ENCODE measurements at places on chromosomes 4 and X.

DNA sequence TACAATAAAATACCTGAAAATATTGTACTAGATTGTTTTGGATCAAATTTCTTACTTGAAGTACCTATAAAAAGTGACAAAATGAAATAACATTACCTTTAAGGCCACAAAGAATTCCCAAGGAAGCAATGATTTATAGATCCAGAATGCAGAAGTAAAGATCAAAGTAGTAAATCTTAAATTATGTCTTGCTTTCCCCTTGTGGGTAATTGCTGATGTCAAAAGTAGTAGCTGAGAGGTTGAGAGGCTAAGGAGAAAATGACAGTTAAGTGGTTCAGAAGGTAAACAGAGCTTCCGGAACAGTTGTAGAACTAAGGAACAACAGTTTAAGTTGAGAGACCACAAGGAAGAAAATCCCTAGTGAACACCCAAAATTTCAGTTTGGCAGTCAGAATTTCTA, 358.3 kb downstream of the GABRG1 start:
- DNase-seq: no peak

GRCh38 chr4:156291317-156291716, 337.7 kb upstream of the CTSO start:
- DNase-seq: peak; percentile 66

GRCh38 chr4:174549721-174550120, 27.4 kb upstream of the HPGD start:
- DNase-seq: peak; percentile 79

- DNase-seq: no peak
Observed at GRCh38 chrX:20711366-20711765, 444.7 kb upstream of the RPS6KA3 start.

DNA sequence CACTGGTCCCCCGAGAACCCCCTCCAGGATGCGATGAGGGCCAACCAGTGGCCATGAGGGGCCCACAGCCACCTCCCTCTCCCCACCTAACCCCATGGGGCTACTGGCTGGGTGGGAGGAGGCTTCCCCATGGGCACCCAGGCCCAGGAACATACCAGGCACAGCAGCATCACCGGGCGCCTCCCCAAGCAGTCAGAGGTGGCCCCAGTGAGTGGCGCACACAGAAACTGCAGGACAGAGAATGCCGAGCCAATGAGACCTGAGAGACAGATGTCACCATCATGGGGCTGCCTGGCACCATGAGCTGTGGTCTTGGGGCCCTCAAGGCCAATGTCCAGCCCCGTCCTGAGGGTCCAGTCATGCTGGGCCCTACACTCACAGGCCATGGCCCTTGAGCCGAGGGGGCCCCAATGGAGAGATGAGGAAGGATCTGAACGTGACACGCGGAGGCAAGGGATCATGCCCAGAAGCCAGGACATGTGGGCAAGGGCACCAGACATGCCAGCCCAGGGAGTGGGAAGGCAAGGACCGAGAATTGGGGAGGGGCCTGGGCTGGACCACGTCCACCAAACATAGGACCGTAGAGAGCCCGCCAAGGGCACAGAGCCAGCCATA, 30.1 kb downstream of the NOP14 start:
- no peak for DNase-seq

DNA sequence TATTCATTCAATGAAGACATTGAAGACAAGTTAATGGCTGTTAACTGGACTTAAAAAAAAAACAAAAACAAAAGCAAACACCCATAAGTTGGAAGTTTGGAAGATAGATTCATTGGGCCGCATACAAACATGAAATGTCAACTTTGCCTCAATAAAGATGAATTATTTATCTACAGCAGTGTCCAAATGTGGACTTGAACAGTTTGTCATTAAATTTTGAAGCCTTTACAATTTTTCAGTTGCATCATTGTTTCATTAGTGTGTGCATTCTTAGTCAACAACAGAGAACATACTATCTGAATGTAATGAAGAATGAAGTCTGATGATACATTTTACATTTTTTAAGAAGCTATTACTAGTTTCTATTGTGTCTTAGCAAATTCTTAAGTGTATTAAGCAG, 152.1 kb downstream of the SLIT2 start:
- no peak for DNase-seq

DNA sequence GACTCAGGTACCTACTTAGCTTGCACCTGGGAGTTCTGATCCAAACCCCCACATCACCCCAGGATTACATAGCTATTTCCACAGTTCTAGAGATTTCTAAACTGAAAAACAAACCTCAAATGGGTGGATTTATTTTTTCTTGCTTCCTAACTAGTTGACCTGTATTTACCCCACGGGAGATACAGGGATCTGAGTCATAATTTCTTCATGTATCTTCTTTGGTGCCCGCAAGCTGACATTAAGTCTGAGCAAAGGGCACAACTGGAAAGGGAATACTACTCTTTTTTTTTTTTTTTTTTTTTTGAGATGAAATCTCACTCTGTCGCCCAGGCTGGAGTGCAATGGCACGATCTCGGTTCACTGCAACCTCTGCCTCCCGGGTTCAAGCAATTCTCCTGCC, 10.0 kb upstream of the ELOVL6 start:
- DNase-seq: no peak

GRCh38 chrX:18962329-18962728, 21.6 kb downstream of the PHKA2 start:
- no peak for DNase-seq

- no peak for DNase-seq
Observed at GRCh38 chrX:87728459-87728858, 210.9 kb downstream of the KLHL4 start.

GRCh38 chr4:47510506-47511143, 25.6 kb downstream of the ATP10D start:
- no peak for DNase-seq

GRCh38 chr4:114864060-114864459, 249.4 kb downstream of the NDST4 start:
- DNase-seq: no peak

DNA sequence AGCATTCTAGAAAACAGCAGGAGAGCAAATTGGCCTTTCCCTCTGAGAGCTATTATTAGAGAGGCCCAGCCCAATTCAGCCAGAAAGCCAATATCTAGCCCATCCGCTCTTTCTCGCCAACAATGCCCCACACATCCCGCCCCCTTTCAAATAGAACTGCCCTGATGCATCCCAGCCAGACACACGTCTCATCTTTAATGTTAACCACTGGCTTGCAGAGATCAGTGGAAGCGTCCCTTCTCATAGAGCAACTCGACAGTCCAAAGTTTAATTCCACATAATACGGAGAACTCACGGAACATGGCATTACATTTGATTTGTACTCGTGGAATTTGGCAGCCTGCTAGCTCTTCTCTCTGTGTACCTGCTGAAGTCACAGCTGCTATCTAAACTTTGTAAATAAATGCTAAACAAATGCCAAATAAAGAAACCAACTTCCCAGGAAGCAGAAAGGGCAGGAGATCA, 304.4 kb downstream of the DHX15 start:
- DNase-seq: no peak

GRCh38 chrX:73855546-73855945, 292.5 kb downstream of the CHIC1 start:
- DNase-seq: peak; percentile 41

- DNase-seq: no peak
Observed at GRCh38 chr4:183755596-183755995, 96.5 kb downstream of the TRAPPC11 start.

GRCh38 chr4:97653701-97654100, 489.6 kb downstream of the STPG2 start:
- DNase-seq: no peak

- DNase-seq: no peak
Observed at GRCh38 chr4:3114377-3114776, 39.9 kb downstream of the HTT start.

DNA sequence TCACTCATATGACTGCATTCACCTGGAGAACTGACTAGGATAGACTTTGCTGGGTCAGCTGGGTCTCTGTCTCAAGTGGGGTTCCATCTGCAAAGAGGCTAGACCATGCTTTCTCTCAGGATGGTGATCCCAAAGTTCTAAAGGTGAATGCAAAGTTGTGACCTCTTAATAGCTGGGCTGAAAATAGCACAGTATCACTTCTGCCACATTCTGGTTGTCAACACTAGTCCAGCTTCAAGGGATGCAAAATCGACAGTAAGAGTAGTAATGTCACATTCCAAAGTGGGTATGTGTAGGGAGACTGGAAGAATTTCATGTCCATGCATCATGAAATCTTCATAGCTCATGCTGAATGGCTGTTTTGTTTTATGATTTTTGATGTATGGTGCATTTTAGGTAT, 414.6 kb downstream of the PCDH7 start:
- no peak for DNase-seq

DNA sequence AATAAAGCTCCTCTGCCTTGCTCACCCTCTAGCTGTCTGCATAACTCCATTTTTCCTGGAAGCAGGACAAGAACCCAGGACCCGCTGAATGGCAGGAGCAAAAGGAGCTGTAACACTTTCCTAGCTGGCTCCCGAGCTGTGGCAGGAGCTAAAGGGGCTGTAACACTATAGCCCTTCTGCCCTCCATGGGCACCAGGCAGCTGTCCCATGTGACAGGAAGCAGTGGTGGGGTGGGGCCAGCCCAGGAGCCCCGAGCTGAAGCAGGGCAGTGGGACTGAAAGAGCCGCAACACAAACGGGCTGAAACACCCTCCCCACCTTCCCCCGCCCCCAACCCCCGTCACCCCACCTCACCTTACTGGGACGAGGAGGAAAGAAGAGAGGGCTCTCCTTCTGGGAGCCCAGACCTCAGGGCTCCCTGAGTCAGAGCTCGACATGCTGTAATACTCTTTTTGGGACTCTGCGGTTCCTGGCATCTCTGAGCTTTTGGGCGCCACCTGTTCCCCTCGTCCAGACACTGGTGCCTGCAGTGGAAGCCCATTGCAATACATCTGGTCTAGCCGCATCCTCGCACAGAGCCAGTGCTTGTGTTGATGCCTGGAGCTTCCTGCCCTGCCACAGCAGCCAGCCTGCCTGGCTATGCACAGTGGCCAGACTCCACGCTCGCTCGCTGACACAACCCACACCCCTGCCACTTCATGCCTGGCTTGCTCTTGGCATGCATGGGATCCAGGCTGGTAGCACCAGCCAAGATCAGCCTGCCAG, 39.4 kb downstream of the PPM1K start:
- DNase-seq: no peak

- no peak for DNase-seq
Observed at GRCh38 chr4:185479507-185479971, 8.0 kb upstream of the CCDC110 start.

DNA sequence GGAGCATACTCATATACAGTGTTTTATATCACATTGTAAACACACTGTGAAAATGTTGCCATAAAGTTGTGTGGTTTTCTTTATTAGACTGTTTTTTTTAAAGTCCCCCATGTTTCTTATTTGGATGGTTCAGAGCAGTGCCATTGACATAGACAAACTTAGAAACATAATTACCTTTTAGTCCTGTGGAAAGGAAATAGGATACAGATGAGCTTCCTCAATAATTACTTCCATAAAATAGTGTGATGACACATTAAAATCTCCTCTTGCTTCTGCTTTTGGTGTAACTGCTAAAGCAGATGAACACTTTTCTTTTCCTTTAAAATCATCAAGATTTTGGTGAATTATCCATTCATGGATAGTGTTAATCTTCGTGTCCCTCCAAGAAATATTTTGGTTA, 52.9 kb upstream of the LIMCH1 start:
- no peak for DNase-seq

GRCh38 chr4:158282252-158282651, 72.0 kb downstream of the TMEM144 start:
- DNase-seq: no peak

GRCh38 chrX:107713543-107714205, 61.9 kb downstream of the TSC22D3 start:
- no peak for DNase-seq

- no peak for DNase-seq
Observed at GRCh38 chrX:10004832-10005475, 37.8 kb downstream of the CLDN34 start.

- DNase-seq: no peak
Observed at GRCh38 chr4:8828869-8829268, 42.8 kb downstream of the HMX1 start.

DNA sequence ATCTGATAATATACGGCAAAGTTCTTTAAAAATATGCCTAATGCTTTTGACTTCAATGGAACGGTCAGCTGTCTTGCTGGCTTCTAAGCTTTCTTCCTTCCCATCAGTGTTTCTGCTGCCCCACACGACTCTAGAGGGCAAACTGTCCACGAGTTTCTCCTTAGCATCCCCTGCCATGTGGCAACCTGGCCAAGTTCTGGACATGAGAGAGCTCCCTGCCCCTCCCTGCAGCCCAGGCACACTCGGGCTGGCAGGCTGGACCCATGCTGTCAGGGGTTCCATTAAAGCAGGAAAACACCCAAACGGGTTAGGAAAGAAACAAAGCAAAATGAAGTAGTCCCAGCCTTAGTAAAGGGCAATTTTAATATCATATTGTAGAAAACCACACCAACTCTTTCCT, 38.8 kb downstream of the KDR start:
- no peak for DNase-seq

- DNase-seq: no peak
Observed at GRCh38 chr4:75593393-75593792, 36.9 kb downstream of the CDKL2 start.

DNA sequence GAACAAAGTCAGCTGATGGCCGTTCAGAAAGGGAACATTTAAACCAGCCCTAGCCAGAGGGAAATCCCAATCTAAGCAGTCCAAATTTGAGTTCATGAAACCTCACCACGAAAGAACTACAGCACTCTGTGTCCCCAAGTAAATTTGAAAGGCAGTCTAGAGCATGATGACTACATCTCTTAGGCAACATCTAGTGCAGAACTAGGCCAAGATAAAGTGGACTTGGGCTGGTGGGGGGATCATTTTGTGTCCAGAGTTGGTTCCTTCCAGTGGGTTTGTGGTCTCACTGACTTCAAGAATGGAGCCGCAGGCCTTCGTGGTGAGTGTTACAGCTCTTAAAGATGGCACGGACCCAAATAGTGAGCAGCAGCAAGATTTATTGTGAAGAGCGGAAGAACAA, 64.9 kb downstream of the KLHL4 start:
- DNase-seq: no peak

DNA sequence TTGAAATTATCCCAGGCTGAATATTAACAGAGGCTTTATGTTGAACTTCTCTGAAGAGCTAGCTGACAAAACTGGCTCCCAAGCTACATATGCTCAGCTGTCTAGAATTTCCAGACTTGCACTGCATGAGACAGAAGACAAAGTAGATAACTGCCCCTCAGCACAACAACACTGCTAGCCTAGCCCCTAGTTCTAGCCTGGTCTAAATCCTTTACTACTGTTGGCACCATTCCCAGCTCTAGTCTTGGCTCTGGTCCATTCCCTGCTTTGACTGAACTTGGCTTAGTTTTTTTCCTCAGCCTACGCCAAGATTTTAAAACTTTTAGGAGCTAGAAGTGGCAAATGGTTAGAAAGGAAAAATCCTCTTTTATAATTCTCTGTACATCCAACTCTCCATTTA, 7.6 kb upstream of the OPHN1 start:
- peak; percentile 49 for DNase-seq

DNA sequence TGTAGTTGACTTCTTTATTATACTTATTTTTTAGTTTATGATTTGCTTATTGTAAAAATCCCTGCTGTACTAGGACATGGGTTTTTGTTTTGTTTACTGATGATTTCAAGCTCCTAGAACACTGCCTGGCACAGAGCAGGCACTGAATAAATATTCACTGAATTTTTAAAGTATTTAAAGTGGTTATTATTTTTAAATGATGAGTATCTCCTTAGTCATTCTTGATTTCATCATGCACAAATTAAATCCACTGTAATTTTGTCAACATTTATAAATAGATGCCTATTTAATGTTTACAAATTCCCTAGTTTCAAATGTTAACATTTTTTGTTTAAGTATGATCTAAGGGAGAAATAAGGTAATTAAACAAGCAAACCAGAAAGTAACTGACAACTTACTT, 367.9 kb upstream of the SLIT2 start:
- DNase-seq: no peak
